ENCODE measurements at places on chromosomes 5 and 9. TPM values are rescaled to one million over a fixed set of nuclear protein-coding genes. Genes with fewer than 3 reads are reported as not detected.

CMBL gene
- total RNA-seq: 36.6 TPM

- no peak overlapping the region for H3K27ac ChIP-seq
- H3K27me3 ChIP-seq: no peaks in the 10 kb centered on the region
- no peak for DNase-seq
- no peak overlapping the region for H3K4me3 ChIP-seq
- no peaks in the 10 kb centered on the region for H3K4me1 ChIP-seq
Observed at GRCh38 chr5:59090323-59090722, 507.4 kb downstream of the RAB3C start.

- H3K27me3 ChIP-seq: no peaks in the 10 kb centered on the region
- DNase-seq: peak; percentile 62
- no peak overlapping the region for H3K4me3 ChIP-seq
- peak overlapping the region; percentile 33 for H3K27ac ChIP-seq
Observed at GRCh38 chr9:69104830-69105527, 69.1 kb upstream of the TJP2 start.

DNA sequence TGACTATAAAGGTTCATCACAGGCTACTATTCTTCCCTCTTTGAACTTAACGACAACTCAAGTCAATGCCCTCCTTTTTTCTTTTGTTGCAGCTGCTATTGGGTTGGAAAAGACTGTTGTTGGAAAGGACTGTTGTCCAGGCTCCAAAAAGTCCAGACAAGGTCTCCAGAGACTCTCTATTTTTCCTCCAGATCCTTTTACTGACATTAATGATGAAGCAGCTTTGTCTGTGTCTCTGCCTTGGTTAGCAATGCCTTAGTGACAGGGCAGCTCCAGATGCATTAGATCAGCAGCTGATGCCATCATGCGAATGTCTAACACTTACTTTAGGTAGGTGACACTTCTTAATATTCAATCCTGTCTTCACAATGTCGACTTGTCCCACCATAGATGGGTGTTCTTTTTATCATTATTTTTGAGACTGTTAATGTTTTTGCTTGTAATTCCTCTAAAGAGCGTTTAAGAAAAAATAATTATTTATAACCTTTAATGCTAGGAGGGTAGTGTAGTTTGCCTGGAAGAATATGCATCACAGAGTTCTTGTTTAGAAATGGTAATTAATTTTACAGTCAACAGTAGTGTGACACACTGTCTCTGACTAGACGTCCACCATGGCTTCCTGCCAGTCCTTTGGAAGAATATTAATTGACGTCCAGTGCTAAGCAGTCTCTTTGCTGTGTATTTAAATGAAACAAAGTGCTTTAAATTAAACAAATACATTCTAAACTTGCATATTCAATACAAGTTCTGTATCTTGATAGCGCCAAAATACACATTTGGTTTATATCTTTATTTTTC lies 492.2 kb downstream of the NR2F1-AS1 start:
- no peak overlapping the region for H3K27ac ChIP-seq
- H3K27me3 ChIP-seq: no peaks in the 10 kb centered on the region
- peak; percentile 70 for DNase-seq
- no peak overlapping the region for H3K4me3 ChIP-seq
- no peaks in the 10 kb centered on the region for H3K36me3 ChIP-seq

- H3K36me3 ChIP-seq: peaks cover 13% of the 10 kb centered on the region
- no peak overlapping the region for H3K4me3 ChIP-seq
- H3K27me3 ChIP-seq: no peaks in the 10 kb centered on the region
- no peak for DNase-seq
- no peaks in the 10 kb centered on the region for H3K4me1 ChIP-seq
Observed at GRCh38 chr5:5492087-5492933, 69.8 kb downstream of the ICE1 start.

DNA sequence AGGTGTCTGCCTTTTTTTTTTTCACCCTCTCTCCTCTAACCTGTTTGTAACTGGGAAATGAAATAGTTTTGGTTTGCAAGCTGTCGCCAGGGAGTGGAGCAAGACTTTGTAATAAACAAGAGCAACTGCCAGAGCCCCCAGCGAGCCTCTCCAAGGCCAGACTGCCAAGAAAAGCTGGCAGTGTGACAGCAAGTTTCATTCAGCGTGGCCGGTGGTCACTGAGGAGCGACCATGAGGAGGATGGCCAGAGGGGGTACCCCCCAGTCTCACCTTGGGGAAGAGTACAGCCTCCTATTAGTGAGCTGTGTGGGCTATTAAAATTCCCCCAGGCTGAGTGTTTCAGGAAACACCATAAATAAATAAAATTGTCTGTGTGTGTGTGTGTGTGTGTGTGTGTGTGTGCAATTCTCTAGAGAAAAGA lies 49.9 kb downstream of the ZFAND5 start:
- peaks cover 16% of the 10 kb centered on the region for H3K4me1 ChIP-seq
- H3K36me3 ChIP-seq: no peaks in the 10 kb centered on the region
- no peaks in the 10 kb centered on the region for H3K27me3 ChIP-seq
- H3K27ac ChIP-seq: peak overlapping the region; percentile 68
- DNase-seq: peak; percentile 59

- H3K27ac ChIP-seq: no peak overlapping the region
- no peaks in the 10 kb centered on the region for H3K36me3 ChIP-seq
- DNase-seq: no peak
- no peaks in the 10 kb centered on the region for H3K27me3 ChIP-seq
Observed at GRCh38 chr9:127776924-127777289, 1.6 kb downstream of the SH2D3C start.

- DNase-seq: no peak
- H3K36me3 ChIP-seq: peaks cover 5% of the 10 kb centered on the region
Observed at GRCh38 chr9:2785060-2785950, 58.6 kb downstream of the PUM3 start.

DNA sequence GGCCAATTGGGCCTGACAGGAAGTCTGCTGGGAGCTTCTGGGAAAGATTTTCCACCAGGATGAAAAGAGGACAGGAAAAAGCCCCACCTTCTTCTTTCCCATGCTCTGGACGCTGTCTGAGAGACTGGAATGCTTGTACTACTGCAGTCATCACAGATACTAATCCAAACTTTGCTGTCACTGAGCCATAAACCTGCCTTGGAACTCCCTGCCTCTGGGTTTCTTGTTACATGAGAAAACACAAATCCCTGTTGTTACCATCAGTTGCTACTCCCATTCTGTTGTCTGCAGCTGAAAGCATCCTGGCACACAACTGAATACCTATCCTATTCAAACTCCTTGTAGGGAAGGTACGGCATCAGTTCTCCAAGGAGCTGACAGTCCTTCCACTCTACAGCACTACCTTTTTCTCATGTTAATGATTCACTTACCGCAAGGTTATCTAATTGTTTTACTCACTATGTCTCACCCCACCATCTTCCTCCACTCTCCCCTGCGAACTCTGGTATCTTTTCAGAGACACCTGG lies 167.5 kb downstream of the CDK5RAP2 start:
- H3K4me1 ChIP-seq: no peaks in the 10 kb centered on the region
- peaks cover 13% of the 10 kb centered on the region for H3K36me3 ChIP-seq
- H3K4me3 ChIP-seq: no peak overlapping the region
- no peaks in the 10 kb centered on the region for H3K27me3 ChIP-seq
- H3K27ac ChIP-seq: no peak overlapping the region
- DNase-seq: no peak

DNA sequence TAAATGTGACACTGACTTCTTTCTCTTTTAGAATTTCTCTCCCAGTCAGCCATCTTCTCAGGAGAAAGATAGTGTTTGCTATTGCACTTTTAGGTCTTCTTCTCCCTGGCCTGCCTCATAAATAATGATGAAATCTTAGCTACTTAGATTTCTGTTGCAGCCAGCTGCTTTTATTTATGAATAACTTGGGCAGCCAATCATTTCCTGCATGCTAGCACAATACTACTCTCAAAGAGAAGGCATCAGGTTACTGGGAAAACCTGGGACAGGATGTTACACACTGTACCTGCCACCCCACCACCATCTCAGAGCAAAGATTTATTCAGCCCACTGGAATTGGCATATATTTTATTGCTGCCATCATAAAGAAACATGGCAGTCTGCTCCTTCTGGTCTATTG lies 266.6 kb downstream of the PRELID2 start:
- H3K27me3 ChIP-seq: no peaks in the 10 kb centered on the region
- H3K36me3 ChIP-seq: no peaks in the 10 kb centered on the region
- H3K27ac ChIP-seq: no peak overlapping the region
- H3K4me1 ChIP-seq: no peaks in the 10 kb centered on the region
- peak; percentile 70 for DNase-seq

Measured in kidney (tissue), 22 donors.